Stimulated activated CD8-positive, alpha-beta memory T cell treated with anti-CD3 and anti-CD28 coated beads, Interleukin-4, amount 100 ng/mL, for 1 hour (primary cell): ENCODE measurements at places on chromosomes 1 and 21.

GRCh38 chr21:41655259-41655658, 111.6 kb downstream of the RIPK4 start:
- DNase-seq, result no peak

- no peak for DNase-seq
Observed at GRCh38 chr1:199029855-199030254, 391.0 kb downstream of the PTPRC start.

- no peak for DNase-seq
Observed at GRCh38 chr21:34944015-34944755, 104.9 kb downstream of the RUNX1 start.

DNA sequence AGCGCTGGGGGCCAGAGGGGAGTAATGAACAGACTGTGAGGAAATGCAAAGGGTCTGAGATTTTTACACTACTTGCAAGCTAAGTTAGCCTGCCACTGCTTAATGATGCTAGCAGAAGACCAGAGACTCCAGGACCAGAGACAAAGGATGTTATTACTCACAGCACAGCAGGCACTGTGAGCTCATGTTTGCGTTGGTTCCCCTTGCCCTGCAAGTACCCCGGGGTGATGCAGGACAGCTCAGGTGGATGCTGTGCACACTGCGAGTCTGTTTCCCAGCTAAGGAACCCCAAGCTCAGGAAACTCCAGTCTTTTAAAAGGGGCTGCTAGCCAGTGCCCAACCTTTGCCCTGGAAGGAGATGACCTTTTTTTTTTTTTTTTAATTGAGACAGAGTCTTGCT, 1.2 kb downstream of the FHAD1 start:
- DNase-seq, result no peak

DNA sequence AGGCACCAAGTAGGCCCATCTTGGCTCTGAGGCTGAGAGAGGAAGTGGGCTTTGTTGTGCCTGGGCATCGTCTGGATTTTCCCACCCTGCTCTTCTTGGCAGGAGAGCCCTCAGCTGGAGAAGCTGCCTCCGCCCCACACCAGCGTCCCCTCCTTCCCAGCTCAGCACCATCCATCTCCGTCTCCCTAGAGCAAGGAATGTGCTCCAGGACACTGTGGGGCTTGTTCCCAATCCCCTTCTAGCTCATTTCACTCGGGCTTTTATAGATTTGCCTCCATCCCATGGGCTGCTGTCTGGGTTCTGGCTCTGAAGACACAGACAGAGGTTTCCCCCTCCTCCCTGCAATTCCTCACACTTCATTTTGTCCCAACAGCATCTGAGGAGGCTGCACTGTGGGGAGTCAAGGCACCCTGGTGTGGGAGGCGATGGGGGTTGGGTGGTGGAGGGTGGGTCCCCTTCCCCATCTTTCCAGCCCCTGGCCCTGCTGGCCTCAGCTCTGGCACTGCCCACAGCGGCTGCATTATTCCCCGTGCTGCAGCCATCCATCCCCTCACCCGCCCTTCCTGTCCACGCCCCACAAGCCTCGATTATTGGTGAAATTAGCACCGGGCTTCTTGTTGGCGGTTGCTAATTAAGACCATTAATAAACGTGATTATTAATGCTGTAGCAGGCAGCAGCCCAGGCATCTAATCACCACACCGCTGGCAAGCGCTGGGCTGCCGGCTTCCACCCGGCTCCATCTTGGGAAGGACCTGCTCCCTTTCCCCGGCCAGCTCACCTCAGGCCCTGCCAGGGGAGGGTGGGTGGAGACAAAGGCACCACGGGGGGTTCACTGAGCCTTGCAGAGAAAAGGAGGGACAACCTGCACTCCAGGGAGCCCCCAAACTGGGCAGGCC, 21.7 kb downstream of the RHBG start:
- DNase-seq, result no peak

- DNase-seq, result no peak
Observed at GRCh38 chr1:234118911-234119310, 214.4 kb downstream of the SLC35F3 start.

DNA sequence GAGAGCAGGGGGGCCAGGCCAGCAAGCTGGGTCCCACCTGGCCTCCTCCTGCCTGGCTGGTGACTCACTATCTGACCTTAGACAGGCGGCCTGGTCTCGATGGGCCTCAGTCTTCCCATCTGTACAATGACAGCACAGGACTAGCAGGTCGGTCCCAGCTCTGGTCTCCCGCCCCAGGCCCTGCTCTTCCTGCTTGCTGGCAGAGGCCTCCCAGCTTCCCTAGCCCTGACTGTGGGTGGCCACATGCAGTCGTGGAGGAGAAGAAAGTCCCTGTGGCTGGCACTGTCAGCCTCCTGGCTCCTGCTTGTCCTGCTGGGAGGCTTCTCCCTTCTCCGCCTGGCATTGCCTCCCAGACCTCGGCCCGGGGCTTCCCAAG, 817 bp downstream of the EXTL1 start:
- DNase-seq, result no peak

GRCh38 chr1:221706876-221707582, 34.9 kb downstream of the DUSP10 start:
- no peak for DNase-seq

DNA sequence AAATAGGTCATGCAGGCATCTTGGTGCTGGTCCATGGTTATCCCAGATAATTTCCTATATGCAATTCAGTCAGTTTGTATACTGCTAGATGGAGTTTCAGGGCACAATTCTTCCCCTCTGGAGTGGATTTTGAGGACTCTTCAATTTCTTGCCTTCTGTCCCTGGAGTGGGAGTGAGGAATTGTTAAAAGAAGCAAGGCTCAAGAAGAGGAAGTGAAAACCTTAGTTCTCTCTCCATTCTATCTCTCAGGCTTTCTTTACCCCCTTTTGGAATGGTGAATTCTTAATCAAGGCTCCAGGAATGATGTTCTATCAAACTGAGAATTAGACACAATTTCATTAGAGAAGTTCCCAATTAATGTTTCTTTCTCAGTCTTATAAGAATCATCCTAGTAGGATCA, 67.1 kb downstream of the RWDD3 start:
- DNase-seq, result no peak

DNA sequence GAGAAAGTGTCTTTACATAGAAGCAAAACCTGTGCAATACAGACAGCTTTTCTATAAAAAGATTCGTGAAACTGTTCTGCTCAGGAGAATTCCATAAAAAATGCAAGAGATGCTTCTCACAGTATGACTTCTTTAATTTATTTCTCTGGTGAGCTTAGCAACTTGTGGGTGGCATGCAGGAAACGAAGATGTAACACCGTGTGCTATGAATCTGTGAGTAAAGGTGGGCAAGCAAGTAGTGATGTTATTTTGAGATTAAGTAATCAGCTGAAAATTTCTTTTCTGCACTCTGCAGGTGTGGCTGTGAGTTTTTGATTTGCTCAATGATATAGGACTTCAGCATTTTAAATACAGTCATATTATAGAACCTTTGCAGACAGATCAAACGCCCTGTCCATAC, 656.8 kb upstream of the NCAM2 start:
- no peak for DNase-seq

GRCh38 chr1:230627767-230628166, 14.5 kb upstream of the COG2 start:
- no peak for DNase-seq

DNA sequence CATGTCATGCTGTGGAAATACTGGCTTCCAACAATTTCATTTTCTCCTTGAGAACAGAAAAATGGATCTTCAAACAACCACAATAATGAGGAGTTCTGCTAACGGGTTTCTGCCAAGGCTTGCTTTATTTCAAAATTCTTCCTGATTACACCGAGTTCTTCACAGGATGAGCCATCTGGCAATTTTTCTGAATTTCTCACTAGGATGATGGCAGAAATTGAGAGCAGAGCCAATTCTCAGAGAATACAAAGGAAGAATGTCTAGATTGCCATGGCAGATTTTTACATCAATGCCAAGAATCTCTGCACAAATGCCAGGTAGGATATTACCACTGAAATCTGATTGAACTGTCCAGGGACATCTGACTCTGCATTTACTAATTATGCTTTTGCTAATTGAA, 619.0 kb upstream of the CHRM3 start:
- no peak for DNase-seq

GRCh38 chr1:234781241-234782065, 171.5 kb upstream of the IRF2BP2 start:
- DNase-seq, result no peak

GRCh38 chr1:50493710-50494109, 70.5 kb upstream of the DMRTA2 start:
- no peak for DNase-seq

DNA sequence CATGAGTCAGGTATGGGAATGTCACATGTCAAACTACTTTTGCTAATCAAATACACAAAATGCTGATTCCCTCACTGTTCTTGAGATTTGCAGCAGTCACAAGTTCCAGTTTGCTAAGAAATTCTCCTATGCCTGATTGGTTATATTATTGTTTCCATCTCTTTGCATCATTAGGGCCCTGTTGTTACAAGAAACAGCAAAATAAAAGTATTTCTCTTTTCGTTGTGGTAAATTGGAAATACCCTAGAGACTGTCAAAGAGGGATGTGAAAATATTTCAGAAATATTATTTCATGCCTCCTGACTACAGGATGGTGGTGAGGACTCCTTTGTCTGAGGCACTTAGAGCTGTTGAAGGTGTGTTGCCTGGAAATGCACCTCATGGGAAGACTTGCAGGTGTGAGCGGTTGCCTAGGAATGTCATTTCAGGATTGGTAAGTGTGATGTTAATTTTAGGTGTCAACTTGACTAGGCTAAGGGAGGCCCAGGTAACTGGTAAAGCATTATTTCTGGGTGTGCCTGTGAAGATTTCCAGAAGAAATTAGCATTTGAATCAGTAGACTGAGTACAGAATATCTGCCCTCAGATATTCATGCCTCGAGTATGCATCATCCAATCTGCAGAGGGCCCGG, 117.4 kb downstream of the ROR1 start:
- DNase-seq, result no peak

DNA sequence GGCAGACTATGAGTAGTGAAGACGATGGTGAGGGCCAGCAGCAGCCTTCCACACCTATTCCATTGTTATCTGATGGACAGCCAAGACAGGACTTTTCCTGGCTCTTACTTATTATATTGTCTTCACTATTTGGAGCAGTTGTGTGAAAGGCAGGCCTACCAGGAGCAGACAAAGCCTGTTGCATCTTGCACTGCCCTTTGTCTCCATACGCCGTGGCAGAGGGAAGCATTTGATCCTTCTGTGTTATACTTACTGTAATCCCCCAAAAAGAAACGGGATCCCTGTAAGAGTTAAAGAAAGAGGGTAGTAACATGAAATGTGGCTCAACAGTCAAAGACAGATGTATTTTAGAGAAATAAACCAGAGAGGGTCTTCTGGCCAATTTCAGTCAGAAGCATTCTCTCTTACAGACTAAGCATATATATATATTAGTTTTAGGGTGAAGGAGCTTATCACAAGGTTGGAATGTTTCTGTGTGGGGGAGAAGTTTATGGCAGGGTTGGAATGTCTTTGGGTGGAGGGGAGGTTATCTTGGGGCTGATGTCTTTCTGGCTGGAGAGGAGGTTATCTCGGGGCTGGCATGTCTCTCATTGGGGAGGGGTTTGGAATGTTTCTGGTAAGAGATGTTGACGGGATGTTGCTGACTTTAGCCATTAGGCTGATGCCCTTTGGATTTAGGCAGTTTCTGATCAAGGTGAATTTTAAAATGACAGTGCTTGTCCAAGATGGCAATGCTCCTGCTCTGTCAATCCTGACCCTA, 23.4 kb upstream of the HSD3B1 start:
- no peak for DNase-seq

- no peak for DNase-seq
Observed at GRCh38 chr1:86503406-86504136, 34.8 kb downstream of the CLCA1 start.

- no peak for DNase-seq
Observed at GRCh38 chr1:78787544-78787943, 137.9 kb downstream of the IFI44 start.

- no peak for DNase-seq
Observed at GRCh38 chr21:45164838-45165237, 90.5 kb downstream of the ADARB1 start.

GRCh38 chr1:3577300-3577699, 34.0 kb downstream of the MEGF6 start:
- DNase-seq, result no peak

DNA sequence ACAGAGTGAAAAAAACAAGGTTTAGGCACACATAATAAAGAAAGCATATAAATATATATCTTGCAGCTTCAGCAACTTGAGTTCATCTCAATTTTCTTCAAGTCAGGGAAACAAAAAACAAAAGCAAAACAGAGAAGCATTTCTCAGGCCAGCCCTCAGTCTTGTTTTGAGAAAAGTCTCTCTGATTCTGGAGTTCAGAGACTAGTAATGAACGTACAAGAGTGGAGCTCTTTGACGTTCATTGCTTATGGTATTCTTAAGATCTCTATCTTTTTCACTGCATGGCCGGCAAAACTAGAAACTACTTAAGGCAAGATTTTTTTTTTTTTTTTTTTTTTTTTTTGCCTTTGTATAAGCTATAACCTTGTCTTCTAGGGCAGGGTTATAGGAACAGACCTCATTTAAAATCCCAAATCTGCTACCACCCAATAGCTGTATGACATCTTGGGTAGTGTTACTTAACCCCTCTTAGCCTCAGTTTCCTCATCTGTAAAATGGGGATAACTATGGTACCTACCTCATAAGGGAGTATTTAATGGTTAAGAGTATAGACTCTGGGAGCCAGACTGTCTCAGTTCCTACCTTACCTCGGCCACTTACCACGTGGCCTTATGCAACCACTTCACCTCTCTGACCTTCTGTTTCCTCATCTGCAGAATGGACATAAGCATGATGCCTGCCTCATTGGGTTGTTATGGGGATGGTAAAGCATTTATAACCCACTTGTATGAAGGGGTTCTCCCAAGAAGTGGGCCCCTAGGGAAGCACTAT, 33.6 kb downstream of the LMO4 start:
- no peak for DNase-seq
